ENCODE measurements at places on chromosomes 11 and 22. TPM values are rescaled to one million over a fixed set of nuclear protein-coding genes. Genes with fewer than 3 reads are reported as not detected.

SEPTIN3 gene
- total RNA-seq: not detected

KDM4E gene
- total RNA-seq: not detected

PRR33 gene
- not detected for total RNA-seq

TRIM48 gene
- not detected for total RNA-seq

RAB39A gene
- 1.0 TPM for total RNA-seq

FOXR1 gene
- total RNA-seq: not detected

HEPHL1 gene
- not detected for total RNA-seq

NCF4 gene
- total RNA-seq: 20.6 TPM

OR6A2 gene
- total RNA-seq: not detected

NELL1 gene
- not detected for total RNA-seq

GPR83 gene
- total RNA-seq: not detected

OR2AG2 gene
- not detected for total RNA-seq

FJX1 gene
- not detected for total RNA-seq

C22orf42 gene
- not detected for total RNA-seq

TMEM191C gene
- 2.6 TPM for total RNA-seq

CREB3L1 gene
- total RNA-seq: 50.6 TPM

POTEH gene
- not detected for total RNA-seq

OR8D1 gene
- not detected for total RNA-seq

ELFN2 gene
- under 0.01 TPM for total RNA-seq

RAB36 gene
- total RNA-seq: 1.0 TPM

GRCh38 chr11:34155057-34155756, 49.8 kb downstream of the NAT10 start:
- no peak for DNase-seq

DNA sequence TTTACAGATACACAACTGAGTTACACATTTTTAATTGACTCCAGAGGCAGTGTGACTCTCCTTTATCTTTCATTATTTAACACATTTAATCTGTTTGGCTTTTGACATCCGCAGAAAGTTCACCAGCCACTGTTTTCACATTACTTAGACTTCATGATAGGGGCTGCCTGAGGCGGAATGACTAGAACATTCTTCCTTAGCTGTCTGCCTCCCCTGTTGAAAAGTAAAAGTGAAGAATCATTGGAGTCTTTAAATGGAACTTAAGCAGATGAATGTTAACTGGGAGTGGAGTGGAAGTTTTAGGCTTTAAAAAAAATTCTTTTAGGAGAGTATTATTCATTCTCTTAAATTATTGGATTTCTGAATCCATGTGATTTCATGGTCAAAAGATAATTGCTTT, 229.2 kb upstream of the MTNR1B start:
- DNase-seq: no peak

GRCh38 chr22:49205483-49205800, 622.2 kb downstream of the BRD1 start:
- DNase-seq: peak; percentile 24

DNA sequence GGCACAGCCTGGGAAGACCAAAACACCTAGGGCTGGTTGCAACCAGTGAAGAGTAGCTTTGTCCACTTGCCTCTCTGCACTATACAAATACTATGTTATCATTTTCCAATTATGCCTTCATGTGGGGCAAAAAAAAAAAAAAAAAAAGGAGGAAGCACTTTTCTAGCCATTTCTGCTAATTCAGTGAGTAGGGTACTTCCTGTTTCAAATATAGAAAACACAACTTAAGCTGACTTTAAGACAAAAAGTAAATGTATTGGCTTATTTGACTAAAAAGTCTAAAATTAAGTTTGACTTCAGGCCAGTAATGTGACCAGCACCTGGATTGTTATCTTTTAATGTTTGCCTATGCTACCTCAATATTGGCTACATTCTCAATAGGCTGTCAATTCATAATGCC, 15.3 kb downstream of the CCDC73 start:
- no peak for DNase-seq

DNA sequence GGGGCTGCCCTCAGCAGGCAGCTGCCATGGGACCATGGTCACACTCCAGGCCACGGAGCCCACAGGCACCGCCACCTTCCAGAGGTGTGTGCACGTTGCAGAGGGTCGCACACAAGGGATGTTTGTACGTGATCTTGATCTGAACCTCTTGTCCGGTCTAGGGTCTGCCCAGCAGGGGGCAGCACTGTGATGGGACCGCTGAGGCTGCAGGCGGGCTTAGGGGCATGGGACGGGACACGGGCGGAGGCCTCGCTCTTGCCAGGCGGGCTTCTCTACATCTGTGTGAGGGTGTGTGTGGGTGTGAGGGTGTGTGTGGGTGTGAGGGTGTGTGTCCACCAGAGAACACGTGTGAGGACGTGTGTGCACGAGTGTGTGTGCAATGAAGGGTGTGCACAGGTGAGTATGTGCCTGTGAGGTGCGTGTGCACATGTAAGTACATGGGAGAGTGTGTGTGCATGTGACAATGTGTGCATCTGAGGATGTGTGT, 52.4 kb downstream of the CACNA1I start:
- DNase-seq: peak; percentile 69

DNA sequence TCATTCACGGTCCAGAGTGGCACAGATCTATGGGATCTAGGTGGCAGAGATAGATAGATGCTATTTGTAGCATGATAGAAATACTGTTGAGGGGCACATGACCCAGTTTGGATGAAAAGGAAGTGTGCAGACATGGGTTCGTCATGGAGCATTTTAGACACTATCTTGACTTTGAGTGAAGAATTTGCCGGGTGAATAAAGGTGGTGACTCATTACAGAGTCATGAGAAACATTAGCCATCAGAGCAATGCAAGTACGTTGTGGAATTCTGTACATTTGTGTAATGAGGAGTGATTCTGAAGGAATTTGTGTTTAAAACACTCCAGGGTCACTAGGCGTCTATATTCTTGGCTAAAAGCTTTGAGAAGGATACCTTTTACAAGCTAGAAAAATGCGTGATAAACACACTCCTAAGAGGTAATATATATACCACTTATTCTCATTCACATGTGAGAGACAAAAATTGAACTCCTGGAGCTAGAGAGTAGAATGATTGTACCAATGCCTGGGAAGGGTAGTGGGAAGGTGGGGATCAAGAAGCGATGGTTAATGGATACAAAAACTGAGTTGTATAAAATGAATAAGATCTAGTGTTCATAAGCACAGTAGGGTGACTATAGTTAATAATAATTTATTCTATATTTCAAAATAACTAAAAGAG, 593.7 kb upstream of the LUZP2 start:
- no peak for DNase-seq

GRCh38 chr22:31912407-31912743, 32.0 kb upstream of the YWHAH start:
- no peak for DNase-seq

DNA sequence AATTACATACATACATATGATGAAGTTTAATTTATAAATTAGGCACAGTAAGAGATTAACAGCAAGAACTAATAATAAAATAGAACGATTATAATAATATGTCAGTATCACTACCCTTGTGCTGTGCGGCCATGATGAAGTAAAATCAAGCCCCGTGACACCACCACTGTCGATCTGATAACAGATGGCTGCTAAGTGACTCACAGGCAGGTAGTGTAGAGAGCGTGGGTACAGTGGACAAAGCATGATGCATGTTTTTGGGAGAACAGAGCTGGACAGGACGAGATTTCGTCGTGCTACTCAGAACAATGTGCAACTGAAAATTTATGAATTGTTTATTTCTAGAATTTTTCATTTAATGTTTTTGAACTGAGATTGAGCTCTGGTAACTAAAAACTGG, 108.4 kb upstream of the TIMP3 start:
- no peak for DNase-seq

GRCh38 chr11:70378506-70379134, 19.7 kb upstream of the CTTN start:
- no peak for DNase-seq

GRCh38 chr11:65124480-65125196, 2.5 kb downstream of the MRPL49 start:
- no peak for DNase-seq

DNA sequence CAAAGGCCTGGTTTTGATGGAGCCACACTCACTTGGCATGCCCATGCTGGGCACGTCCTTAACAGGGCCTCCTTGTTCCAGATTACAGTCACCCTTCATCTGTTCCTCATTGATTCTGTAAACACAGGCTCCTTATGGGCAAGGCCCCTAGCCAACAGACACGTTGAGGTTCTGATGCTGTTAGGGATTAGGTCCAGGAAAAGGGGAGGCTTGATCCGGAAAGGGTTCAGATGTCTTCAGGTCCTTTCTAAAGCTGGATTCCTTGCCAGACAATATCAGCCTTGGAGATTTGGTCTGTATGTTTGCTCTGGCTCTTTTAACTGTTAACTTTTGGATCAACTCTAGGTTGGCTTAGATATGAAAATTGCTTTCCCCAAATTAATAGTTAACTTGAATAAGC, 46.9 kb upstream of the PRSS23 start:
- DNase-seq: no peak

DNA sequence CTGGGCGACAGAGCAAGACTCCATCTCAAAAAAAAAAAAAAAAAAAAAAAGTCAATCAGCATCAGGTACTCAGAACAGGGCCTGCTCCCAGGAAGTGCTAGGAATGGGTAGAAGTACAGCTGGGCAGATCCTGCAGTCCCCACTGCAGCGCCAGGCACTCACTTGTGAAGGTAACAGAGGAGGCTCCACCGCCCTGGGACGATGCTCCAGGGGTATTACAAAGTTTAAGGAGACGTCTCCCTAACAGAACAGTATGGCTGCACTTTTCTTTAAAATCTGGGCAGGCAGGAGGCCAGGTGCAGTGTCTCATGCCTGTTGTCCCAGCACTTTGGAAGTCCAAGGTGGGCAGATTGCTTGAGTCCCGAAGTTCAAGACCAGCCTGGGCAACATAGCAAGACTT, 1449.0 kb downstream of the BRD1 start:
- DNase-seq: no peak

- DNase-seq: peak; percentile 77
Observed at GRCh38 chr11:129853518-129854231, 38.0 kb downstream of the TMEM45B start.

DNA sequence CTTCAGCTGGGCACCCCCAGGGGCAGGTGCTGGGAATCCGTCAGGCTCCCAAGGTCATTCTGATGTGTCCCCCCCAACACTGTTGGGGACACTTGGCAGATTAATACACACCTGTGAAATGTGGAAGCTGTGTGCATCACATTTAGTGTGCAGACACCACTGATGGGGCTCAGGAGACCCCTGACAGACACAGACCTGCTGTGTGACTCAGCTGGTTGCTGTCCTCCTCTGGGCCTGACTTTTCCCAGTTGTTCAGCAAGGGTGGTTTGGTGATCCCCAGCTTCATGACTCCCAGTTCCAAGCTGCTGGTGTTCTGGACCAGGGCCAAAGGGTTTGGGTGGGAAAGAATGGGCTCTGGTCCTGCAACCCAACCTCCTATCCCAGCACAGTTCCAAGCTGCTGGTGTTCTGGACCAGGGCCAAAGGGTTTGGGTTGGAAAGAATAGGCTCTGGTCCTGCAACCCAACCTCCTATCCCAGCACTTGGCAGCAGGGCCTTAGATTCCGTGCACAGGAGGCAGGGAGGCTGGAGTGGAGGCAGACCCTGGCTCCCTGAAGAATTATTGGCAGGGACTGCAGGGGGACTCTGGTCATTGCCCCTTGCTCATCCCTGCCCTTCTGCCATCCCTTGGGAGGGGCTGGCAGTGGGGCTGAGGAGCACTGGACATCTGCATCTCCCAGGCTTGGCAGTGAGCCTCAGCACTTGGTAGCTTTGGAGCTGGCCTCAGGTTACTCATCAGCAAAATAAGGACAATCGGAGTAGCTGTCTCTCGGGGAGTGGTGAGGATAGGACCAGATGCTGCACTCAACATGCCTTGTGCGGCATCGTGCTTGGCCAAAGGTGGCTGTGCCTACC, 8.4 kb upstream of the OMP start:
- no peak for DNase-seq

- DNase-seq: no peak
Observed at GRCh38 chr22:17258788-17259148, 39.5 kb upstream of the ADA2 start.

- no peak for DNase-seq
Observed at GRCh38 chr22:30873086-30873650, 95.4 kb downstream of the MORC2 start.

GRCh38 chr11:114163830-114164401, 104.4 kb downstream of the ZBTB16 start:
- no peak for DNase-seq

DNA sequence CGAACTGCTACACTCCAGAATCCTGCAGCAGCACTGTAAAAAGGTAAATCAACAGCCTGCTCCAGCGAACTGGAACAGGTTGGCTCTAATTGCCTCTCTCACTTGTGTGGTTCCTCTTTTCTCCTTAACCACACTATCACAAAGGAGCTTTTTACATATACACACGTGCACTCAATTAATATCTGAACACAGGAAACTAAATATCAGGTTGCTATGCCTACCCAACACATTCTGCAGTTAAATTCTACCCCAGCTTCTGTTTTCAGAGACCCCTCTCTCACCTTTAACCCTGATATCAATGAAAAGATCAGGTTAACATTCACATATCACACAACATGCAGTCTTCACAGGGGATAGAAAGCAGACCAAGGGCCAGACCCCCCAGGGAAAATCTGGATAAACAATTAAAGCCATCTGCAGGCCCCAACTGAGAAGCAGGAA, 11.0 kb downstream of the RBFOX2 start:
- DNase-seq: no peak

- no peak for DNase-seq
Observed at GRCh38 chr11:95556011-95556341, 233.6 kb downstream of the FAM76B start.

- DNase-seq: no peak
Observed at GRCh38 chr22:32058656-32059260, 15.7 kb downstream of the SLC5A1 start.

DNA sequence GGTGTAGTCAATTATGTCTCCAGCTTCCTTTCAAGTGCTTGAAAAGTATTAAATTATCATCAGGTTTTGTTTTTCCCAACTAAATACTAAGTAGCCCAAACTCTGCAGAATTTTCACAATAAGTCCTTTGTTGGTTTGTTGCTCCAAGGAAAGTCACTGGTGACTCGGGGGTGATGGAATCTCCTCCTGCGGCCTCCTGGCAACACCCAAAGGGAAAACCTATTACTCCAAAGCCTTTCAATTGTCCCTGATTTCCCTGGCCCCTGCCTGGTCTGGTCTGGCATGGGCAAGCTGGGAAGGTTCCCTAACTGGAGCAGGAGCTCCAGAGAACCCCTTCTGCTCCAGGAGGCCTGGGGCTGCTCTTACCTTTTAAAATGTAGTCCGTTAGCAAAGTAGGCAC, 47.9 kb downstream of the FEZ1 start:
- no peak for DNase-seq

GRCh38 chr22:19876314-19876940, 21.8 kb upstream of the GNB1L start:
- DNase-seq: peak; percentile 46

- no peak for DNase-seq
Observed at GRCh38 chr22:27726686-27727449, 74.7 kb downstream of the MN1 start.

All from Peyer's patch (tissue), 4 donors.